ENCODE measurements at places on chromosomes 5 and 9.
A peak's percentile ranks its signal among the peaks of the same experiment; 100 is the strongest.

DNA sequence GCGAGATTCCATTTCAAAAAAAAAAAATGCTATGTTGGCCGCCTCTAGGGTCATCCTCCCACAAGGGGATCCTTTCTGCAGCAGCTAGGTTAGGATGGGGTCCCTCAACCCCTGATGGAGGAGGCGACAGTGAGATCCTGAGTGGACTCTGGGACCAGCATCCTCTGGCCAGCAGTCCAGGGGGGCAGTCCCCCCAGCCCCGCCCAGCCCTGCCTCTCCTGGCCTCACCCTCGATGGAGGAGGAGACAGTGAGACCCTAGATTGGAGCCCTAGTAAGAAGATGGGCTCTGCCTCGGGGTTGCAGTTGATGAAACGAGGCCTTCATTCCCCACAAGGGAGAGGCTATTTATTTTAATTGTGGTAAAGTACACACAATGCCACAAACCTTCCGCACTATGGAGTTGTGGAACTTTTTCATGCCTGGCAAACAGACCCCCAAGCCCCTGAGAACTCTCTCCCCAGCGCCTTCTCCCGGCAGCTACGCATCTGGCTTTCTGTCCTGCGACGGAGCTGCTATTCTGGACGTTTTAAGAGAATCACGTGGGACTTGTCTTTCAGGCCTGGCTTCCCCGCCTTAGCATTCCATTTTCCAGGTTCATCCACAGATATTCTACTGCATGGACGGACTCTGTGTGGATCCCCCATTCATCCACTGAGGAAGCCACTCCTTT, 15.8 kb downstream of the VAV2 start:
- DNase-seq: no peak

DNA sequence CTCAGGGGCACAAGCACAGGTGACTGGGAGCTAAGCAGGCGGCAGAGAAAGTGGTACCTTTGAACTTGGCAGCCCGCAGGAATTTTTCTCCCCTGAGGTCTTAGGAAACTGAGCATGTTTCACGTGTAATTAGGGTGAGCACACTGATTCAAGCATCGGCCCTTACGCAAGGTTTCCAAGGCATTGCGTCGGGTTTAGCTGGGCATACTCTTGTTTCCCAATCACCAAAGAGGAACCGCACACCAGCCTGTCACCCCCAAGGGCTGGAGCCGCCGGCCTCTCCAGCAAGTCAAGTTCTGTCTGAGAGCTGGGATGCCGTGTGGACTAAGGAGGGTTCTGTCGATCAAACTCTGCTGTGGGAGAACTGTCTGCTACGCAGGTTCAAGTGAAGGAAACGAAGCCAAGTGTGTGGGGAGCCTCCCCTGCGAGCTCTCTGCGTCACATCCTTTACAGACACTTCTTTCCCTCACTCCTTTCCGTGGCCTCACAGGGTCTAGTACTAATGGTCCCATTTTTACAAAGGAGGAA, 53.0 kb downstream of the ERGIC1 start:
- no peak for DNase-seq

DNA sequence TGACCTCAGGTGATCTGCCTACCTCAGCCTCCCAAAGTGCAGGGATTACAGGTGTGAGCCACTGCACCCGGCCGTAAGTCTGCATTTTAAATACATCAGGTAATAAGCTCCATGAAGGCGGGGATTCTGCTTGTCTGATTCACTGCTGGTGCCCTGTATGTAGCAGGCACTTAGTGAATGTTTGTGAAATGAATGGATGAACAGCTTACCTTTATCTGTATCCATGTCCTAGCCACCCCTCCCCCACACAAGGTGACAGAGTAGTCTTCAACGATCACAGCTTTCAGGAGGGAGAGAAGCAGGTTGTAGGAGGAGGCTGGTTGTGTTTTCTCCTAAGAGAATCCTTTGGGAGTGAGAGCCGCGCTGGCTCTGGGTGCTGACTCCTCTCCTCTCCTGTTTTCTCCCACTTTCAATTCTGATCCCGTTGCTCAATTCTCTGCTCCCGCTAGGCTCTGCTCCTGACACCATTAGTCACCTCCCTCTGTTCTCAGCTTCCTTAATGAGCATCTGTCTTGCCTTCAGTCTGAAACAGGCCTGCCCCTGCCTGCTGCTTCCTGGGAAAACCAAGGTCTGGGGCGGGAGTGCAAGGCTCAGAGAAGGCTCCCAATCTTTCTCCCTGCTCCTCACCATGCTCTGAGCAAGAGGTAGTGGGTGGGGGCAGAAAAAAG, 88.8 kb upstream of the CTNNA1 start:
- no peak for DNase-seq

DNA sequence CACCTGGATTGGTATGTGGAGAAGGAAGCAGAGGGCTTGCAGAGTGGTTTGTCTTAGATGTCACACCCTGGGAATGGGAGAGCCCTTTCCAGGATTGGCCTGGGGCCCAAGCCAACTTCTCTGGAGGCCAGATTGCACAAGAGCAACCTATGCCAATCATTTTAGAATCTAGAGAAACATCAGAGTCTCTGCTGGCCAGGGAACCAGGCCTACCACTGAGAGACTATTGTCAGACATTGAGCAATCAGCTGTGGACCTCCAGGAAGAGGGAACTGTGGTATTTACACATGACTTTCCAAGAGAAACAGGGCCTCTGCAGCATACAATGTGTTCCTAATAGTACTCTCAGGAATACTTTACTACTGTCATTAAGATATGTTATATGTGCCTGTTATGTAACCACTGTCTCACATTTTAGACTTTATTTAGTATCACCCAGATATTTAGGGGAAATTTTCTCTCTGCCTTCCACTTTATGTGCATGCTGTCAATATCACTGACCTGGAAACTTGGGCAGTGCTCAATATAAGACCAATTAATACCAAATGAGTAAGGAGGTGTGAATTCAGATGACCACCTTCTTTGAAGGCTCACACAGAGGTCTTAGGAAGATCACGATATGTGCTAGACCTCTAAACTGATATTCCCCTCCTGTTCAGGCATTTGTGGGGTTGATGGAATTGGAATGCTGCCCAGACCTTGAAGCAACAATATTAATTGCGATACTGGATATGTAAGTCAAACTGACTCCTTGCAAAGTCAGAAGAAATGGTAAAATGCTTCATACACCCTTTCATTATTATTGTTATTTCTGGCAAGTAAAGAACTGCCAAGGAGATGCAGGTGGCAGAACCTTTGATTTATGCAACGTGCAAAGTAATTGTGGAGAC, 20.5 kb upstream of the CCL28 start:
- no peak for DNase-seq

DNA sequence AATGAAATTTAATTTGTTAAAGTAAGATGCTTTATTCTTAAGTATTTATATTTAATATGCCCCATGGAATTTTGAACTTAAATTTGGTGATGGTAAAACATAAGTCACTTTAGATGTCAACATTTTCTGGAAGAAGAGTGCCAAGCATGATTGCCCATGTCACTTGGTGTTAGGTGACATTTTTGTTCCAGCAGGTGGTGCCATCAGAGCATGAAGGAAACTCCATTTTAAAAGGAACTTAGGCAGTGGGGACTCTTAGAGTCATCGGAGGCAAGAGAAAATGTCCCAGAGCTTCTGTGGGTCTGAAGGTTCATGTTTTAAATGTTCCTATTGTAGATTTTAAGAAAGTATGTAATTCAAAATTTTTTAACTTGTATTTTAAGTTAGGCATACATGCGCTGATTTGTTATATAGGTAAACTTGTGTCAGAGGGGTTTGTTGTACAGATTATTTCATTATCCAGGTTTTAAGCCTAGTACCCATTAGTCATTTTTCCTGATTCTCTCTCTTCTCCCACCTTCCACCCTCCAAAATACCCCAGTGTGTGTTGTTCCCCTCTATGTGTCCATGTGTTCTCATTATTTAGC, 789.3 kb downstream of the SEMA5A start:
- DNase-seq: peak; percentile 41

DNA sequence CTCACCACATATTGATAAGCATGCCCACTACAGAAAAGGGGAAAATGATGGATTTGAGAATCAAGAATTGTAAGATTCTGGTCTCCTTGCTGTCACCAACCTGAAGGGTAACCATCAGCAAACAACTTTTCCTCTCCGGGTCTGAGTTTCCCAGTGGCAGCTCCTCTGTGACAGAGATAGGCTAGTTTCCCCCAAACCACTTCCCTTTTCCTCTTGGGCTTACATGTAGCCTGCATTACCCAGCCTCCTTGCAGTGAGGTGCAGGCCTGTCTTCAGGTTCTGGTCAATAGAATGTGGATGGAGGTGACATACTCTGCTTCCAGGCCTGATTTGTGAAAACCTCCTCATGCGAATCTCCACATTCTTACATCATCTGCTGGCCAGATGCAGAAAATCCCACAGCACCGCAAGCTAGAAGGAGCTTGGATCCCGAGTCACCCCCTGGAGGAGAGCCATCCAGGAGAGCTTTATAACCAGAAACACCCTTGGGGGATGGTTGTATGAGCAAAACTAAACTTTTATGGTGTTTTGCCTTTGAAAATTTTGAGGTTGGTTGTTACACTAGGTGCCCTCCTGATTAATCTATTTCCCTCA, 206.1 kb downstream of the RGS3 start:
- no peak for DNase-seq

DNA sequence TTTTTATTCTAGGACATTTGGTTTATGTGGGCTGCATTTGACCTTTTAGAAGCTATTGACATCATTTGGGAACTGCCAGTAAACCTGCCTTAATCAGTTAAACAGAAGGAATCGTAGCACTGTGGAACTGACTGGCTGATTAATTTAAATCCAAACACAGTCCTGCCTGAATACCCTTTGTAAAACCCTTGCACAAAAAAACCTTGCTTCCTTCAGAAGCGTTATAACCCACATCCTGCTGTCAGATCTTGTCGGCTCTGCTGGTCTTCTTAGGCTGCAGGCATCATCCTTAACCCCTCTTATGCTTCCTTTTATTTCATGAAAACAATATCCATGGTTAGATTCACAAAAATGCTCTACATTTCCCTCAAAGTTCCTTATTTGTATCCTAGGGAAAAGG, 46.3 kb downstream of the PAM start:
- DNase-seq: no peak

DNA sequence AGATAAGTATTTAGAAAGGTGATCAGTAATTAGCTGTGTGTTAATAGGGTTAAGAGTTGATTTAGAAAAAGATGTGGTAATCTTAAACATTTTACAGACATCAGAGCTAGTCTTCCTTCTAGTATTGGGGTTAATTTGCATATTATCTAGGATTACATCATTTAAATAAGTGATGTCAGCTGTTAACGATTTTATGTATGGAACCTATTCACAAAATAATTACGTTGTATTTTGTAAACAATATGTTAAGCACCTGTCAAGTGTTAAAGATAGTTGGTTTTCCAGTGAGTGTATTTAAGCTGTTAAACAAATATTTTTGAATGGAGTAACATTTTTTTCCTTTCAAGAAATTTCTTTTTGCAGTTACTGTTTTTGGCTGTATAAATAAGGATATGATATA, 2.2 kb downstream of the DCP2 start:
- DNase-seq: no peak
